8988T (cell line): ENCODE measurements at places on chromosomes 2 and 18.

GRCh38 chr2:204268458-204268857 lies 276.8 kb upstream of the PARD3B start:
- DNase-seq: no peak

DNA sequence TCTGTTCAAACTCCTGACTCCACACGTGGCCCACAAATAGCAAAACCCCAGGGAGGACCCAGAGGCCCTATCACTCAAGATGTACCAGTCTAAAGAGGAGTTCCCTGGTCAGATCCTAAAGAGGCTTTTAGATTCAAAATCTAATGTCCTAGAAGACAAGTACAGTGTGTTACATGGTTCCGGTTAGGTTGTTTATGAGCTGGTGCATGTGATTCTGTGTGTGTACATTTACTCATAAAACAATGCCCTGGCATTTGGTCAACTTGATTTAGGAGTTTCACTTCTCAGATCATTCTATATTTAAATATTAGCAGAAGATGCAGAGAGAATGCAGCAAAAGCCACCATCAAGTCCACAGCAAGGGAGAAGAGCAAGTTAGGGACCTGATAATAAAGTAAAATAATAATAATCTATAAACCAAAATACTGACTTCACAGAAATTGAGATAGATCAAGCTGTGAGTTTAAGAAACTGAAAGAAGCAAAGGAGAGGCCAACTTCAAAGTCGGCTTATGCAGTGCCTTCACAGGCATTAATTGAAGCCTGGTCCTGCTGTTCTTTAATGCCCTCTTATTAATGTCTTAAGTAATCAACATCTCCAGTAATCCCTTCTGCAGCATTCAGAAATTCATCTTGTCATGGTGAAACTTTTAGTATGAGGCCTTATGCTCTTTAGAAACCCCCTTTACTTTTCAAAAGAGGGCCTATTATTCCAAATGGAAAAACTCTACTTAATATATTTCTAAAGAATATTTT lies 4.2 kb upstream of the AP1S3 start:
- DNase-seq: no peak

DNA sequence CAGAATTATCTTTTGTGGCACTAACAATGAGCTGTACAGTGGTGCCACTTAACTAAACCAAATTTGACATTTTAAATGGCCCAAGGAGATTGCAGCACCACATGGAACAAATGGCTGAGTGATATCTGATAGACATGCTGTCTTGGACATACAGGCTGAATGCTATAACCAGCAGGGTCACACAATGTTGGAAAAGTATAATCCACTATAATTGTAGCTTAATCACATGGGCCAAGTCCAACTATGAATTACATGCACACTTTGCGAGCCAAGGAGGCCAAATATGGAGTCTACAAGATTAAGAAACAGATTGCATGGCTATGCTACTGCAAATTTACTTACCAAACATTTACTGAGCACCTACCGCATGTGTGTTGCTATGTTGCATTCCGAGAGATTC lies 69.0 kb downstream of the AOX1 start:
- DNase-seq: no peak

GRCh38 chr2:159860581-159861310 lies 62.7 kb upstream of the CD302 start:
- no peak for DNase-seq

- DNase-seq: no peak
Measured at GRCh38 chr2:142462306-142462705, 331.5 kb upstream of the LRP1B start.

GRCh38 chr18:6741786-6742185 lies 12.3 kb downstream of the ARHGAP28 start:
- no peak for DNase-seq

- peak; percentile 65 for DNase-seq
Measured at GRCh38 chr2:233414273-233414654, 60.0 kb downstream of the DGKD start.

GRCh38 chr2:80467262-80467811 lies 162.8 kb upstream of the LRRTM1 start:
- no peak for DNase-seq

GRCh38 chr18:31274931-31275330 lies 43.0 kb upstream of the DSG1 start:
- no peak for DNase-seq

- no peak for DNase-seq
Measured at GRCh38 chr2:46256563-46257142, 40.6 kb upstream of the EPAS1 start.

- DNase-seq: peak; percentile 94
Measured at GRCh38 chr2:227471924-227472264, at the start of gene AGFG1. TSS of gene AGFG1 (plus strand) at chr2:227472156. CDS start at chr2:227472422, 266 bp downstream.

GRCh38 chr2:108458082-108458481 lies 9.1 kb downstream of the GCC2 start:
- DNase-seq: no peak

DNA sequence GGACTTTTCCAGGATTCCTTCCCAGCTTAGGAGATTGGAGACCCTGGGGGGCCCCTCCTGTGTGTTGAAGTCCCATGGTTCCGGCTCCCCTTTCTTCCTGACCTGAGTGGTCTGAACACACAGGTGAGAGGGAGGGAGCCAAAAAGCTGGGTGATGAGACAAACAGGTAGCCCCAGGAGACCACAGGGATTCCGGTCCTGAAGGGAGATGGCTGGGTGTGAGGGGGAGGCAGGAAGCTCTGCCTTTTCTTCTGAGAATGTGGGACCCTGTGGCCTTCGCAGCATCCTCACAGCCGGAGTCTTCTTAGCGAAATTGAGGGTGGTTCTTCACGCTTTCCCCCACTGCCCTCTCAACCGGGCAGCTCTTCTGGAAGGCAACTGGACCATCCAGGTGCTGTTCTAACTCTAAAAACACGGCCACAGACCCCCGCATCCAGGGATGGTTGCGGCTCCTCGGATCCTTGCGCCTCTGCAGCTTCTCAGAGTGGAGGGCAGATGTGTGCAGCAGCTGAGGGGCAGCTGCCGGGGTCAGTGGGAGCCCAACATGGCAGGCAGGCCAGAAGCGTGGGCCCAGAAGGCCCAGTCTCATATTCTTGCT lies 4.4 kb downstream of the SLC66A3 start:
- no peak for DNase-seq

DNA sequence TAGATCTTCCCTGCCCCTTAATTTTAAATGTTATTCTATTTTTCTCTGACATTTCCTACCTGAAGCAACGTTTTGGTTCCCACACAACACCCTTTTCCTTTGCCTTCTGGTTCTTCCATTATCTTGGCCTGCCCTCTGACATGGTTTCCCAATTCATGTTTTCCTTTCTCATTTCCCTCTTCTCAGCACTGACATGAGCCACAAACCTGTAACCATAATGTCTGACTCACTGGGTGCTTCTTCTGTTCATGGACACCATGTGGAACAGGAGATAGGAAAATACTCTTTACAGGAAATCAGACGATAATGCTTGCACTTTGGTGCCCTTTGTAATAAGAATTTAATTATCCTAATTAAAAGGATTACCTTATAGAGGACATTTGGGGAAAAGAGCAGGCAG lies 142.0 kb downstream of the ZEB2 start:
- no peak for DNase-seq

DNA sequence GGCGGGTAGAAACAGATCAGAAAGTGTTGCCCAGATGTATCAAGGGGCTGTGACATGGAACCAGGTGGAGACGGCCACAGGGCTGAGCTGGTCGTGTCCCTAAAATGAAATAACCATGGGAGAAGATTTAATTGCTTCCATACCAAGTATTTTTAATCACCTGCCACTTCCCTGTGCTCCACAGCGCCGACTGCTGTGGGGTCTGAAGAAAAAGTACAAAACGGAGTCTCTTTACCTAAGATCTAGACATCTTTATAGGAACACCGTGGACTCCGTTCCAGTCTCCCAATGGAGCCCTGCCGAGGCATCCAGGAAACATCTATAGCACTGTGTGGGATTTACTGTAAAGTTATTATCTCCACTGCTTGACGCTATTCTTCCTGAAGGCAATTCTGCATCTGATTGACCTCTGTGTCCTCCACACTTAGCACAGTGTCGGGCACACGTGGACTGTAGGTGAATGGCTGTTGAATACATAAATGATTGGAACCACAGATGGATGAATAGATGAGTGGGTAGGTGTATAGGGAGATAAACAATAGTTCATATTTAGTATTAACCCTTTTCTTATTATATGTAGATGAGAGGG lies 21.6 kb upstream of the GYPC start:
- DNase-seq: no peak

DNA sequence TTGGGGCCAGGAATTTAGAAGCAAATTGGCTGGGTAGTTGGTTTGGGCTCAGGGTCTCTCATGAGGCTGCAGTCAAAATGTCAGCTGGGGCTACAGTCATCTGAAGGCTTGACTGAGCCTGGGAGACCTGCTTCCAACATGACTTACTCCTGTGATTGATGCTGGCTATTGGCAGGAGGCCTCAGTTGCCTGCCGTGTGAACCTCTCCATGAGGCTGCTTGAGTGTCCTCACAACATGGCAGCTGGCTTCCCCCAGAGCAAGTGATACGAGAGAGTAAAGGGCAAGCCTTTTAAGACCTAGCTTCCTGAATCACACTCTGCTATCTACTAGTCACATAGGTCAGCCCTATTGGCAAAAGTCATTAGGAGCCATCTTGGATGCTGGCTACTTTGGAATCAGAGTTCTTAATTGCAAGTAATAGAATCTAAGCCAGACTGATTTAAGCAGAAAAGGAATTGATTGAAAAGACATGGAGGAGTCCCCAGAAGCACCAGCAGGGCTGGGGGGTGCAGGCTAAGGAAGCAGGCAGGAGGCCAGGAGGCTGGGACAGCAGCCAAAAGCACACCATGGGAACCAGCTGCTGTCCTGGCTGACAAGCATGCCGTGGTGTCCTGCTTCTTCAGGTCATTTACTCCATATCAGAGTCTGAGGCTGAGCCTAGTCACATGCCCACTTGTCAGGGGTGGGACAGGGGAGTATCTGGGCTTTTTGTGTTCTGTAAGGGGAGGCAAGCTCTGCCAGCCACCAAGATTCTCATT lies 7.8 kb upstream of the GIGYF2 start:
- no peak for DNase-seq

DNA sequence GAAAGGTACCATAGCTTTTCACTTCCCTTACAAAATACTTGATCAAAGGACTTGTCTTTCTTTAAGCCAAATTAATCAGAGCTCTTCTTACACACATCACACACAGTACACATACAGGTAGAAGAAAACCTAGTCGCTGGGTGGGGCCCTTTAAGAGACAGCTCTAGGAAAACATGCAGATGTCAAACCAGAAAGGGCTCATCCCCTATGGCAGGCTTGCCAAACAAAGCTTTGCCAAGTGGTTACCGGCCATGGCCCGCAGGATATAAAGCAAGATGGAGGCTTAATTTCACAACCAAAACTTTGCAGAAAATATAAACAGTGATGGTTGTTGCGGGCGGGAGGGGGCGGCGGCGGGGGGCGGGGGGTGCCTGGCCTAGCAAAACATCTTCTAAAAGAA lies 2156.0 kb upstream of the PIK3C3 start:
- DNase-seq: no peak
